Tibial artery (tissue), 4 donors: ENCODE measurements at places on chromosomes 3 and 15.

DNA sequence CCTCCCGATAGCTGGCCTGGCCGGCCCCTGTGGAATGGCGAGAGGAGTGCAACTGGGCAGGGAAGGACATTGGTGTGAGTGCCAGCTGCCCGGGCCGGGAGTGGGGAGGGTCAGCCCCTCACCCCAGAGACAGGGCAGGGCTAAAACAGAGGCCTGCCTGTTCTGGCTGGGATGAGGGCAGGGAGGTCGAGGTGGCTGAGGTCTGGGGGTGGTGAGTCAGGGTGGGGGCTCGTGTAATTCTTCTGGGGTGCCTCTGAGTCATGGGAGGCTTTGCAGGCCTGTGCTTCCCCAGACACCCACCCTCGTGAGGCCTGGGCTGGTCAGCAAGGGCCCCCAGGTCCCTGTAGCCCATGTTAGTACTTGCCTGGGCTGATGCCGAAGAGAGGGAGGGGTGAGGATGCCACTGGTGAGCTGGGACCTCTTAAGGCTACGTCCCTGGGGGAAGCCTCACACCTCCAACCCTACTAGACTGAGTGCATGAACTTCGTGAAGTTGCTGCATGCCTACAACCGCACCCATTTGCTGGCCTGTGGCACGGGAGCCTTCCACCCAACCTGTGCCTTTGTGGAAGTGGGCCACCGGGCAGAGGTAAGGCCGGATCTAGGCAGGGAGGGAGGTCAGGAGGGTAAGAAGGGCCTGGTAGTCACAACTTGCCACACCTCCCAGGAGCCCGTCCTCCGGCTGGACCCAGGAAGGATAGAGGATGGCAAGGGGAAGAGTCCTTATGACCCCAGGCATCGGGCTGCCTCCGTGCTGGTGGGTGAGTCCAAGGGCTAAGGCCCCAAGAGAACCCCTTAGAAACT, 1.7 kb downstream of the SEMA3B start:
- no peak for DNase-seq

DNA sequence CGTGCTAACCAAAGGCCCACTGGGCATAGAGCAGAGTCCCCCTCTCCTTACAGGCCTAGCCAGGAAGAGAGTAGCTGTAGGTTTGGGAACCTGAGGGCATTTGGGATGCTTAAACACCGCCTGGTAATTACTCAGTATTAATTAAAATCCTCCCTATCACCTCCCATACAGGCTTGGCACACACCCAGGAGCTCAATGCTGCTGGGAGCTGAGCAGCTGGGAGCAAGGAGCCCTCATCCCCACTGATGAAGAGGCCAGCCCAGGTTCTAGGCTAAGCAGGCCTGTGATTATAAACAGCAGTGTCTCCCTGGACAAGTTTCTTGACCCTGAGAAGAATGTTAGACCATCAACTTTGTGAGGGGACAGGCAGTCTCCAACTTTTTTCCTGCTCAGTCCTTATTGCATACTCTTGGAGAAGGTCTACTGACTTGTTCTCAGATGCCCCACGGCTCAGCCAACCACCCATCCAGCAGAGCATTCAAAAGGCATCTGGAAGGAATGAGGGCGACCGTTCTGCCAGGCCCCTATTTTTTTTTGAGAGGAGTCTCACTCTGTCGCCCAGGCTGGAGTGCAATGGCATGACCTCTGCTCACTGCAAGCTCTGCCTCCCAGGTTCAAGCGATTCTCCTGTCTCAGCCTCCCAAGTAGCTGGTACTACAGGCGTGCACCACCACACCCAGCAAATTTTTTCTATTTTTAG, 1.3 kb upstream of the PRKAR2A start:
- DNase-seq: no peak

- no peak for DNase-seq
Observed at GRCh38 chr3:10495003-10495402, 10.4 kb downstream of the ATP2B2 start.

DNA sequence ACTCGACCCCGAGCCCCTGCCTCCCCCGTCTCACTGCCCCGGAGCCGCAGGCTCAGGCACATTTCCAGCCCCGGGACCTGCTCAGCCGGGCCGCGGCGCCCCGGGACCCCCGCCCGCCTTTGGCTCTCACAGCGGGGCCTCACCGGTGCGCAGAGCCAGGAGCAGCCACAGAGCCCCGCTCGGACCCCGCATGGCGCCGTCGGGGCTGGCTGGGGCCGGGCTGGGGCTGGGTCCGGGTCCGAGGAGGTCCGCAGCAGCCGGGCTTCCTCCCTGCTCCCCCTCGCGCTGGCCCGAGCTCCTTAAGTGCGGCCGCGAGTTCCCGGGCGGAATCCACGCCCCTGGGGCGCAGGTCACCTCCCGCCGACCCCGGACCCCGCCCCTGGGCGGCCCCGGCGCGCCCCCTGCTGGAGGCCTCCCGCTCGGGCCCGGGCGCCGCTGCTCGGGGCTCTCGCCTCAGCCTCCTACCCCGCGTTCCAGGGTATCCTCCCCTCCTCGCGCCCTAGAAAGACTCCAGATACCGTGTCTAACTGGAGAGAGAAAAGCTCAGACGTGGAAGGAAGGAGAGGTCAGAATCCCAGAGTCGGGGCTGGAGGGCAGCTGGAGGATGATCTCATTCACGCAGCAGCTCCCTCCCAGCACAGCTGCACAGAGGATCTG, at the start of gene MELTF:
Gene MELTF (minus strand): TSS at position 307 of the 657 bp plus-strand sequence. CDS start 115 bp downstream, at position 192.
- DNase-seq: no peak

- DNase-seq: no peak
Observed at GRCh38 chr3:193375614-193376013, 2.9 kb downstream of the ATP13A5 start.

GRCh38 chr3:51668756-51669155, 2.3 kb upstream of the TEX264 start:
- DNase-seq: no peak

- no peak for DNase-seq
Observed at GRCh38 chr3:137709011-137709601, 55.0 kb upstream of the SOX14 start.

GRCh38 chr3:2839876-2840275, 270.3 kb downstream of the IL5RA start:
- DNase-seq: no peak

GRCh38 chr3:69463531-69463930, 77.6 kb upstream of the FRMD4B start:
- no peak for DNase-seq

- DNase-seq: no peak
Observed at GRCh38 chr3:13654330-13655060, 105.6 kb downstream of the FBLN2 start.

DNA sequence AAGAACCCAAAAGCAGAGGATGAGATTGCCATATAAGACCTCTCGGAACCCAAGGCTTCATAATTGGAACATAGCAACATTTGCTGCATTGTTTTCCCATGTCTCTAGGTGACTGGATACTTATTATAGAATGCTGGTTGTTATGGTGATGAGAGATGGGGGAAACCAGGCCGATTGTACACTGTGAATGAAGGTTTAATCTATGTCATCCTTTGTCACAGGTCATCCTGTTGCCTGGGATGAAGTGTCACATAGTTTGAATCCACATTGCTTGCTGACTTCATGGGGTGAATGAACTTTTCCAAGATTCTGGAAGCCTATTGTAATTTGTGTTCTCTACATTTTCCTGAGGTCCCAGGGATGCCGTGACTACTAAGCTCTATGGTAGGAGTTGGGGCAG, 41.8 kb downstream of the CLEC3B start:
- DNase-seq: no peak

DNA sequence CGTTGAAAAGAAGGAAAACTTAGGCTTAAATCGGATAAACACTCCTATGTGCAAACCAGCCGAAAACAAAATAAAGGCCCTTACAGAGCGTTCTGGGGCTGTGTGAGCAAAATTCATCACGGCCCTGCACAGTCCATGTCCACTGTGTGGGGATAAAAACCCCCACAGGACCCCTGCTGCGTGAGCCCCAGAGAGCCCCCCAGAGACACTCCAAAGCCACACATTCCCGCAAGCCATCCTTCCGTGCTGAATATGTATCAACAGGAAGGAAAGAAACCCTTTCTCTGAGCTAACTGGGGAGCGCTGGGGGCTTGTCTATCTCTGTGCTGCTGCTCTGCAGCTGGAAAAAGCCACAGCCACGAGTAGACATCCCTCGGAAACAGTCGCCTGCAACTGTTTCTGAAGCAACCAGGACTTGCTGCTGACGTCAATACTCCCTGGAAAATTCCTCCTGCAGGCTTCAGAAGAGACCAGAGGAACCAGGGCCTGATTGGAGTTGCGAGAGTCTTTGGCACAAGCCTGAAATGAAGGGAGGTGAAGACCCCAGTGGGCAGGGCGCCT, 72.7 kb downstream of the NUP210 start:
- no peak for DNase-seq
